Activated T-helper 1 cell treated with anti-CD3 and anti-CD28 coated beads, Interleukin-12 subunit alpha, Interleukin-12 subunit beta, Interleukin-2, Interleukin-4 antibody, amounts not matched to agents 30 ng/mL and 10 ng/mL and 1 ng/mL, durations not matched to agents 14 hours and 24 hours and 36 hours (primary cell): ENCODE measurements at places on chromosomes 11 and 22.
A peak's percentile ranks its signal among the peaks of the same experiment; 100 is the strongest.

GRCh38 chr11:43735961-43736360 is 55.4 kb downstream of the HSD17B12 start:
- no peak overlapping the region for H3K27ac ChIP-seq
- no peak for DNase-seq
- peaks cover 5% of the 10 kb centered on the region for H3K4me1 ChIP-seq
- H3K4me3 ChIP-seq: no peak overlapping the region
- H3K36me3 ChIP-seq: peaks cover 35% of the 10 kb centered on the region
- no peaks in the 10 kb centered on the region for H3K27me3 ChIP-seq

- H3K36me3 ChIP-seq: peaks cover 53% of the 10 kb centered on the region
- DNase-seq: no peak
- H3K4me3 ChIP-seq: no peak overlapping the region
These were observed 10.3 kb downstream of the CYP2R1 start for GRCh38 chr11:14881576-14882193.

- no peaks in the 10 kb centered on the region for H3K36me3 ChIP-seq
- H3K27ac ChIP-seq: no peak overlapping the region
- no peaks in the 10 kb centered on the region for H3K27me3 ChIP-seq
- no peak for DNase-seq
- peaks cover 8% of the 10 kb centered on the region for H3K4me1 ChIP-seq
These were observed 35.9 kb downstream of the ST3GAL4 start for GRCh38 chr11:126391286-126391954.

DNA sequence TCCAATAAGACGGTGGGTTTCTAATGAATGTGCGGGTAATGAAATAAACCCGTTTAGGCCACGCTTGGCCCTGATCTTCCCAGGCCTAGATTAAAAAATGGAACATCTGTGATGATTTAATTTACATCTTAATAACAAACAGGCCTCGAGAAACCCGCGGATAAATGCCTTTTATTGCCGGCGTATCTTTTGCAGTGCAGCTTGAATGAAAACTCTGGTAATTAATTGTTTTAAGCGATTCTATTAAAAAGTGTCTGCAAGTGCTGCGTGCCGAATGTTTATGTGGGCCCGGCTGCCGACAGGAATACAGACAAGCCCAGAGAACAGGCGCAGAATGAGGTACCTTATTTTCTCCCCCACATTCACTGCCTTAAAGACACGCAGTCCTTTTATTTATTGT is 420.7 kb downstream of the MN1 start:
- DNase-seq: no peak
- H3K36me3 ChIP-seq: no peaks in the 10 kb centered on the region
- no peaks in the 10 kb centered on the region for H3K4me1 ChIP-seq
- no peak overlapping the region for H3K27ac ChIP-seq
- no peaks in the 10 kb centered on the region for H3K27me3 ChIP-seq

GRCh38 chr11:87030458-87031054 is 7.2 kb upstream of the TMEM135 start:
- H3K27me3 ChIP-seq: peaks cover 36% of the 10 kb centered on the region
- peaks cover 7% of the 10 kb centered on the region for H3K4me1 ChIP-seq
- no peaks in the 10 kb centered on the region for H3K36me3 ChIP-seq
- H3K27ac ChIP-seq: no peak overlapping the region

- peaks cover 7% of the 10 kb centered on the region for H3K36me3 ChIP-seq
- no peak overlapping the region for H3K27ac ChIP-seq
- H3K4me3 ChIP-seq: no peak overlapping the region
- H3K27me3 ChIP-seq: no peaks in the 10 kb centered on the region
These were observed 6.4 kb downstream of the RCE1 start for GRCh38 chr11:66849501-66850234.

- H3K36me3 ChIP-seq: no peaks in the 10 kb centered on the region
- H3K4me3 ChIP-seq: no peak overlapping the region
- H3K27ac ChIP-seq: no peak overlapping the region
- peaks cover 4% of the 10 kb centered on the region for H3K4me1 ChIP-seq
- H3K27me3 ChIP-seq: peaks cover 15% of the 10 kb centered on the region
These were observed 10.5 kb upstream of the LDLRAD3 start for GRCh38 chr11:35933320-35933871.

DNA sequence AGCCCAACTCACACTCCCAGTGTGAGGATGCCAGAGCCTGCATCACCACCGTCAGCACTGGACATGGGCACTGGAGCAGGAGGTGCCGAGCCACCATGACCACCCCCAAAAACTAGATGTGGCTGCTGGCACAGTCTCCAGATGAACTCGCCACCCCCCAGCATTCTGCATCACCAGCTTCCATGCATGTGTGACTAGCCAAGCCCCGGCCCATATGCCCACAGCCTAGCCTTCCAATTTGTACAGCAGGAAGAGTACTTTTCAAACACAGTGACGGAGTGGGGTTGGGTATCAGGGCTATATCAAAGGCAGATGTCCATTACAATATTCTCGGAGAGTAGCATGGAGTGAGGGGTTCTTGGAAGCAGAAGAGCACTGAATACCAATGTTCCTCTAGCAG is 62.9 kb downstream of the SMCO4 start:
- H3K4me1 ChIP-seq: no peaks in the 10 kb centered on the region
- no peaks in the 10 kb centered on the region for H3K27me3 ChIP-seq
- no peak overlapping the region for H3K4me3 ChIP-seq
- H3K27ac ChIP-seq: no peak overlapping the region
- peaks cover 2% of the 10 kb centered on the region for H3K36me3 ChIP-seq

- H3K27ac ChIP-seq: no peak overlapping the region
- H3K36me3 ChIP-seq: no peaks in the 10 kb centered on the region
- no peak for DNase-seq
- no peaks in the 10 kb centered on the region for H3K4me1 ChIP-seq
- H3K4me3 ChIP-seq: no peak overlapping the region
These were observed 940.0 kb downstream of the BRD1 start for GRCh38 chr22:48887394-48888332.

DNA sequence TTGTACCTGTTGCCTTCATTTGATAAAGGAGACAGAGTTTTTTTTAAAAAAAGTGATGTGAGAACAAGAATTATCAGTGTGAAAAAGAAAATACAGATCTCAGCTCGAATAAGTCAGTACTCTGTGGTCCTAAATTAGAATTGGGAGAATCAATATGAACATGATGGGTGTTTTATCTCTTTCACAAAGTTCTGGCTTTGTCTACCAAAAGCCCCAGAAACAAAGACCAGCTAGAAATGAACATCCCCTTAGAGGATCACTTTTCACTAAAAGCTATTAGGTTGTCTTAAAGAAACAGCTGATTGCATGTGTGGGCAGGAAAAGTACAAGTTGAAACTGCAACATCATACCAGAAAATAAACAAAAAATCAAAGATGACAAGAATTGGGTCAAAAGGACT is 8.4 kb upstream of the ST14 start:
- no peak overlapping the region for H3K4me3 ChIP-seq
- H3K36me3 ChIP-seq: no peaks in the 10 kb centered on the region
- H3K27me3 ChIP-seq: peaks cover 6% of the 10 kb centered on the region
- DNase-seq: no peak
- H3K4me1 ChIP-seq: peaks cover 9% of the 10 kb centered on the region

GRCh38 chr22:37090920-37091695 is 18.4 kb downstream of the TMPRSS6 start:
- H3K27me3 ChIP-seq: no peaks in the 10 kb centered on the region
- no peak overlapping the region for H3K27ac ChIP-seq
- DNase-seq: no peak

DNA sequence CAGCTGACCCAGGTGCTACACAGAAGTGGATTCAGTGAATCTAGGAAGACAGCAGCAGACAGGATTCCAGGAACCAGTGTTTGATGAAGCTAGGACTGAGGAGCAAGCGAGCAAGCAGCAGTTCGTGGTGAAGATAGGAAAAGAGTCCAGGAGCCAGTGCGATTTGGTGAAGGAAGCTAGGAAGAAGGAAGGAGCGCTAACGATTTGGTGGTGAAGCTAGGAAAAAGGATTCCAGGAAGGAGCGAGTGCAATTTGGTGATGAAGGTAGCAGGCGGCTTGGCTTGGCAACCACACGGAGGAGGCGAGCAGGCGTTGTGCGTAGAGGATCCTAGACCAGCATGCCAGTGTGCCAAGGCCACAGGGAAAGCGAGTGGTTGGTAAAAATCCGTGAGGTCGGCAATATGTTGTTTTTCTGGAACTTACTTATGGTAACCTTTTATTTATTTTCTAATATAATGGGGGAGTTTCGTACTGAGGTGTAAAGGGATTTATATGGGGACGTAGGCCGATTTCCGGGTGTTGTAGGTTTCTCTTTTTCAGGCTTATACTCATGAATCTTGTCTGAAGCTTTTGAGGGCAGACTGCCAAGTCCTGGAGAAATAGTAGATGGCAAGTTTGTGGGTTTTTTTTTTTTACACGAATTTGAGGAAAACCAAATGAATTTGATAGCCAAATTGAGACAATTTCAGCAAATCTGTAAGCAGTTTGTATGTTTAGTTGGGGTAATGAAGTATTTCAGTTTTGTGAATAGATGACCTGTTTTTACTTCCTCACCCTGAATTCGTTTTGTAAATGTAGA is 1.7 kb downstream of the MALAT1 start:
- no peak overlapping the region for H3K27ac ChIP-seq
- peaks cover 20% of the 10 kb centered on the region for H3K36me3 ChIP-seq
- peaks cover 42% of the 10 kb centered on the region for H3K4me1 ChIP-seq
- no peaks in the 10 kb centered on the region for H3K27me3 ChIP-seq

GRCh38 chr22:42317691-42318547 is 47.5 kb upstream of the TCF20 start:
- no peaks in the 10 kb centered on the region for H3K36me3 ChIP-seq
- no peak overlapping the region for H3K4me3 ChIP-seq
- no peak overlapping the region for H3K27ac ChIP-seq

DNA sequence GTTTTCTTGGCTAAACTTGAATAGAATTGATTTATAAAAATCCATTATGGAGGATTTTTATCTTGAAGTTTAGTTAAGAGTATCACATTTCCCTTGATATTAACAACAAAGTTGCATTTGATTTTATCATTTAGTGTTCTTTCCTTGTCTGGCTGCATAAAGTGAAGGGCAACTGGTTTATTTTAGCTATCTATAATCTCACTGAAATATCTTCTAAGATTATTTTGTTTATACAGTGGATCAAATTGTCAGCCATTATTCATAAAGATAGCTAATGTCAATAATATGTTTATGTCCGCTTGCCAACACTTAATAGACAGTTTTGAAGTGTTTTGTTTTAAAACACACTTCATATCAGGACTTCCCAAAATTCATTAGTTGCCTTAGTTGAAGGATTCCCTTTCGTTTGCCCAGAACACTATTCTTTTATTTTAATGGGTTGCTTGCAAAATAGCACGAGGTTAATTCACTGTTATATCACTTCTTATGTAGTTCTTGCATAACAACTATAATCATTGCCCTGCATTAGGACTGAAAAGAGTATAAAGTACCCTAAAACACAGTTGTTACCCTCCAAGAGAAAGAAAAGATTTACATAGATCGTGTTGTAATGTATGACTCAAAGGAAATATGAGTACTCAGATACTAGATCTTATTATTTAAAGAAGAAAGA is 73.0 kb downstream of the MSANTD4 start:
- H3K4me1 ChIP-seq: no peaks in the 10 kb centered on the region
- no peaks in the 10 kb centered on the region for H3K27me3 ChIP-seq
- no peaks in the 10 kb centered on the region for H3K36me3 ChIP-seq
- no peak overlapping the region for H3K4me3 ChIP-seq
- DNase-seq: no peak

GRCh38 chr11:97702951-97703350 is 1313.1 kb downstream of the JRKL start:
- no peaks in the 10 kb centered on the region for H3K36me3 ChIP-seq
- no peaks in the 10 kb centered on the region for H3K27me3 ChIP-seq
- no peaks in the 10 kb centered on the region for H3K4me1 ChIP-seq
- H3K27ac ChIP-seq: no peak overlapping the region
- H3K4me3 ChIP-seq: no peak overlapping the region

DNA sequence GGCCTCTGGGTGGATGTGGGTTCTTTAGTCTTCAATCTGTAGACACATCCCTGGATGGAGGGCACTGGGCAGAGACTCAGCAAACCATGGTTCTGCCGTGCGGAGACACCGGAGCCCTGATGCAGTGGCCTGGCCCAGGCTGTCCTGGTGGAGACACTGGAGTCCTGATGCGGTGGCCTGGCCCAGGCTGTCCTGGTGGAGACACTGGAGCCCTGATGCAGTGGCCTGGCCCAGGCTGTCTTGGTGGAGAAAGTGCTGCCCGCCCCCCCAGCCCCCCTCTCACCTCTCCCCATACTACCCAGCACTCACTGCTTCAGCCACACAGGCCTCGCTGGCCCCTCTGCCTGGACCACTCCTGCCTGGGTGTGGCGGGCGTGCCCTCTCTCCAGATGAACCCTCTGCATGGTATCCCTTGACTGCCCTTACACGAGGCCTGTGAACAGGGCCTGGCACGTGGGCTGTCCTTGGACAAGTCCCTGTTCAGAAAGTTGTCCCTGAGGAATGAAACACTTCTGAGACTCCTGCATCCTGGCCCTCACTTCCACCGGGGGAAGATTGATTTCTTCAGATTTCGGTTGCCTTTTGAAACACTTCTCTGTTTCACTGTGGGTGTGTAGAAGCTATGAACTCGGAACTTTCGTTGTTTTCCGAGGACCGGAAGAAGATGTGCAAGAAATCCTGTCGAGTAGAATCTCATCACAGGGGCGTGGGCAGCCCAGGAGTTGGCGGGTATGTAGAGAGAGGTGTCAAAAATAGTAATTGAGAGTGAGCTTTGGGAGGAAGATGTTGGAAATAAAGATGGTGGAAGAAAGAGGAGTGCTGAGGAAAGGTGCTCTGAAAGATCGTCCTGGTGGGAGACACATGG is 26.2 kb downstream of the IGHMBP2 start:
- DNase-seq: no peak
- no peak overlapping the region for H3K4me3 ChIP-seq
- H3K36me3 ChIP-seq: peaks cover 31% of the 10 kb centered on the region

DNA sequence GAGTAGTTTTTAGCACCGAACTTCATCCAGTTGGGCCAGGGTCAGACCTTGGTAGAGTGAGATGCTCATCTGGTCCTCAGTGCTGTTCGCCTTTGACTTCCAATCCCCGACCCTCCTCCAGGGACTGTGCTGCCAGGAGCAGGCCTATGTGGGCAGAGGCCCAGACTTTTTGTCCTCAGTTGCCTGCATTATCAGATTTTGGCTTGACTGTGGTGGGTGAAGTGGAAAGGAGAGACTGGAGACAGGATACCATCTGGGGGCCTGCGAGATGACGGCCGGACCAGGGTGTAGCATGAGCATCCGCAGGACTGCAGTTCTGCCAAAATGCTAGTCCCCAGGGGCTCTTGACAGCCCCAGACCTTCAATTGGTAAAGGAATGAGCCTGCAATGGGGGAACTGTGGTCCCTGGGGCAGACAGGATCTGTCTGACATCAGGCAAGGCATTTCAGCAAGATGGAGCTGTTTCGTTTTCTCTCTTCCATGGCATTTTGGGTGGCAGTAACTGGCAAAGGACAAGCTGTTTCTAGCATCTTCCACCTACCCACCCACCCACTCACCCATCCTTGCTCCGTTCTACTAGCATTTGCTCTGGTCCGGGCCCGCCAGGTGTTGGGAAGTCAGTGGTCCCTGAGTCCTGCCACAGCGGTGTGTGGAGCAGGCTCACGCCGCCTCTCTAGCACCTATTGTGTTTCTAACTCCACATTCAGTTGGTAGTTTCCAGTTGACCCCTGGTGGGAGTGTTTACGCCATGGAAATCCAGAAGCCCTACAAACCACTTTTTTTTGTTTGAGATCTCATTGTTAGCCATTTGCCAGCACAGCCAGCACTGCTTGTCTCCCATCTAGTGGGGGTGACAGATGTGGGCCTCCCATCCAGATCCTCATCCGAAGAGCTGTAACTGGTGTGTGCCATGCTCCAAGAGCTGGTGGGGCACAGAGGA is 53.5 kb downstream of the OTOG start:
- peaks cover 16% of the 10 kb centered on the region for H3K4me1 ChIP-seq
- H3K27ac ChIP-seq: peak overlapping the region; percentile 67
- peak overlapping the region; percentile 42 for H3K4me3 ChIP-seq
- H3K36me3 ChIP-seq: no peaks in the 10 kb centered on the region
- peaks cover 8% of the 10 kb centered on the region for H3K27me3 ChIP-seq

GRCh38 chr11:18564149-18564548 is 24.4 kb downstream of the UEVLD start:
- no peak for DNase-seq
- peaks cover 20% of the 10 kb centered on the region for H3K36me3 ChIP-seq
- H3K27ac ChIP-seq: no peak overlapping the region
- no peaks in the 10 kb centered on the region for H3K4me1 ChIP-seq
- H3K27me3 ChIP-seq: no peaks in the 10 kb centered on the region
- no peak overlapping the region for H3K4me3 ChIP-seq
